Stimulated activated CD4-positive, alpha-beta T cell treated with anti-CD3 and anti-CD28 coated beads, TNF-alpha, amount 100 ng/mL, for 4 hours (primary cell): ENCODE measurements at places on chromosomes 4 and X.

DNA sequence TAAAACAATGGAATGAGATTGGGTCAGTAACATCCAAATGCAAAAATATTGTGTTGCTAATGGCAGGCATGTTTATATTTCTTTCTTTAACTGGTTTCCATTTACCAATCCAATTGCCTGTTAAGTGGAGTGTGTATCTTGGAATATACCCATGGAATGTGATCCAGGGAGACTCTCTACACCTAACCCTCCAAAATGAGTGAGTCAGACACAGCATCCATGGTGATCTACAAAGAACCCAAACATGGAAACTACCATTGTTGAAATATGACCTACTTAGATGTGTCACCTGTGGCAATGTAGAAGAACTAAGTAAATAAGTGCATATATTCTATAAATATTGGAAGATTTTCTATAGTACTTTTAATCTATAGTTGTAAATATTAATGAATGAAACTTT is 110.3 kb downstream of the AREG start:
- DNase-seq = no peak

GRCh38 chr4:38682336-38682735 is 18.3 kb downstream of the KLF3 start:
- no peak for DNase-seq

GRCh38 chrX:11431786-11432185 is 138.6 kb downstream of the AMELX start:
- DNase-seq = no peak

- no peak for DNase-seq
These were observed 17.2 kb downstream of the EDNRA start for GRCh38 chr4:147498031-147498660.
